HT1080 (cell line): ENCODE measurements at places on chromosomes 3 and 15. TPM values are rescaled to one million over a fixed set of nuclear protein-coding genes. Genes with fewer than 3 reads are reported as not detected.

The LRRK1 gene
- total RNA-seq: 9.9 and 12.4 TPM in 2 replicates

The CMTM8 gene
- total RNA-seq: 3.2 and 10.4 TPM in 2 replicates

The PLCH1 gene
- 0.37 and 0.53 TPM in 2 replicates for total RNA-seq

The ROPN1B gene
- total RNA-seq: 0.30 TPM in 1 of 2 replicates, not detected in the other

The COL6A5 gene
- total RNA-seq: 0.17 and 0.26 TPM in 2 replicates

The CADM2 gene
- total RNA-seq: 0.50 TPM in 1 of 2 replicates, not detected in the other

The ALDH1L1 gene
- total RNA-seq: 12.9 and 14.5 TPM in 2 replicates

The SLC15A2 gene
- not detected in 2 replicates for total RNA-seq

The ZNF501 gene
- 0.07 TPM in 1 of 2 replicates, not detected in the other for total RNA-seq

The MAGEL2 gene
- total RNA-seq: not detected in 2 replicates

The GADL1 gene
- 0.02 and 0.13 TPM in 2 replicates for total RNA-seq

The FAM107A gene
- total RNA-seq: 0.02 TPM in 1 of 2 replicates, not detected in the other

The AGBL1 gene
- total RNA-seq: 0.03 TPM in 1 of 2 replicates, not detected in the other

The HTD2 gene
- 10.1 and 11.6 TPM in 2 replicates for total RNA-seq

The LIPH gene
- 0.13 and 0.63 TPM in 2 replicates for total RNA-seq

The TMEM40 gene
- total RNA-seq: not detected in 2 replicates

The SLC9A9 gene
- 1.5 and 2.8 TPM in 2 replicates for total RNA-seq

The SLC4A7 gene
- total RNA-seq: 37.9 and 38.7 TPM in 2 replicates

The ROBO1 gene
- 14.2 and 15.1 TPM in 2 replicates for total RNA-seq

The ZMAT3 gene
- total RNA-seq: 16.6 and 17.0 TPM in 2 replicates

The LRRC31 gene
- not detected in 2 replicates for total RNA-seq

The DNAH12 gene
- 0.02 TPM in 1 of 2 replicates, not detected in the other for total RNA-seq

The CADPS gene
- total RNA-seq: 0.03 and 0.18 TPM in 2 replicates

The CCRL2 gene
- total RNA-seq: 2.6 and 3.7 TPM in 2 replicates

The TGM4 gene
- total RNA-seq: 0.03 TPM in 1 of 2 replicates, not detected in the other

The CYP1A2 gene
- not detected in 2 replicates for total RNA-seq

The TRAT1 gene
- not detected in 2 replicates for total RNA-seq

The KIF7 gene
- 0.16 and 0.37 TPM in 2 replicates for total RNA-seq

The ANKRD63 gene
- not detected in 2 replicates for total RNA-seq

The PCBP4 gene
- total RNA-seq: 85.6 and 95.9 TPM in 2 replicates

The OR5K2 gene
- total RNA-seq: not detected in 2 replicates

The CTXND1 gene
- total RNA-seq: 0.07 TPM in 1 of 2 replicates, not detected in the other

The ACP3 gene
- 2.3 TPM in 1 of 2 replicates, not detected in the other for total RNA-seq

The GXYLT2 gene
- total RNA-seq: 8.0 and 11.3 TPM in 2 replicates

The FBXW12 gene
- not detected in 2 replicates for total RNA-seq

The CCR2 gene
- not detected in 2 replicates for total RNA-seq

The AP3B2 gene
- not detected in 2 replicates for total RNA-seq

The GPR62 gene
- total RNA-seq: 0.08 and 0.23 TPM in 2 replicates

The SMARCC1 gene
- 45.3 and 53.2 TPM in 2 replicates for total RNA-seq

The OXTR gene
- total RNA-seq: 1.5 and 2.6 TPM in 2 replicates

The SERP1 gene
- total RNA-seq: 474 and 568 TPM in 2 replicates

The HIGD2B gene
- not detected in 2 replicates for total RNA-seq

The DUOX1 gene
- total RNA-seq: not detected in 2 replicates

The LRRIQ4 gene
- total RNA-seq: not detected in 2 replicates

The MASP1 gene
- 1.3 TPM in 1 of 2 replicates, not detected in the other for total RNA-seq

The TAMM41 gene
- total RNA-seq: 6.6 and 11.7 TPM in 2 replicates

The SPINT1 gene
- total RNA-seq: 0.35 and 0.63 TPM in 2 replicates

The GHSR gene
- total RNA-seq: not detected in 2 replicates

The CLDN11 gene
- 0.23 TPM in 1 of 2 replicates, not detected in the other for total RNA-seq

The EOMES gene
- 0.06 and 0.30 TPM in 2 replicates for total RNA-seq

The IL5RA gene
- total RNA-seq: not detected in 2 replicates

The NGRN gene
- 65.3 and 82.5 TPM in 2 replicates for total RNA-seq

The LTK gene
- total RNA-seq: 0.03 TPM in 1 of 2 replicates, not detected in the other

The UQCC5 gene
- total RNA-seq: 10.5 and 18.4 TPM in 2 replicates

The SLC9C1 gene
- total RNA-seq: not detected in 2 replicates

The ISL2 gene
- total RNA-seq: 0.57 and 2.2 TPM in 2 replicates

The OR5H6 gene
- total RNA-seq: not detected in 2 replicates

The MUC13 gene
- 0.16 and 0.33 TPM in 2 replicates for total RNA-seq

The UACA gene
- total RNA-seq: 38.9 and 56.1 TPM in 2 replicates

The SCN11A gene
- not detected in 2 replicates for total RNA-seq
